ENCODE measurements at places on chromosomes 16 and 17.
A peak's percentile ranks its signal among the peaks of the same experiment; 100 is the strongest.

DNA sequence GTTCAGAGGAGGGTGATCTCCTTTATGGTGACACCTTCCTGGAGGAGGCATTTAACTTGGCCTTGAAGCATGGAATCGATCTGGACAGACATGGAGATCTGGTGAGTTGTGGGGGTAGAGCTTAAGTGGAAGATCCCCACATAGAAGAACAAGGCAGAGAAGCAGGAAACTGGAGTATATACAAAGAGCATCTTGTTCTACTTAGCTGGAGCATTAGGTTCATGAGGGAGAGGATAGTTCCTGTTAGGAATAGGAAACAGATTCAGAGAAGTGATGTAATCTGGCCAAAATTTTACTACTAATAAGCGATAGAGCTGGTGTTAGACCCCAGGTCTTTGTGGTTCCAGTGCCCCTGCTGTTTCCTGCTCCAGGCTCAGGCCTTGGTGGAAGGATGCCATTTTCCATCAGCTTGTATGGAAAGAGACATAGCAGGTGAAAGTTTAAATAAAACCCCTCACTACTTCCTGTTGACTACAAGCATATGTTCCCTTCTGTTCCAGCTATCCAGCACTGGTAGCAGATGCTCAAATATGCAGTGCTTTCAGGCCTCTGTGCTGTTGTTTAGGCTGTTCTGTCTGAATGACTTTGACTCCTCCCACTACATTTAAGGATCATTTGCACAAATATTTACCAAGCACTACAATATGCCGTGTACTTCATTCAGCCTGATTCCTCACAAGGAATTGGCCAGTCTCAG is 9.4 kb downstream of the RPAIN start:
- no peak for DNase-seq

DNA sequence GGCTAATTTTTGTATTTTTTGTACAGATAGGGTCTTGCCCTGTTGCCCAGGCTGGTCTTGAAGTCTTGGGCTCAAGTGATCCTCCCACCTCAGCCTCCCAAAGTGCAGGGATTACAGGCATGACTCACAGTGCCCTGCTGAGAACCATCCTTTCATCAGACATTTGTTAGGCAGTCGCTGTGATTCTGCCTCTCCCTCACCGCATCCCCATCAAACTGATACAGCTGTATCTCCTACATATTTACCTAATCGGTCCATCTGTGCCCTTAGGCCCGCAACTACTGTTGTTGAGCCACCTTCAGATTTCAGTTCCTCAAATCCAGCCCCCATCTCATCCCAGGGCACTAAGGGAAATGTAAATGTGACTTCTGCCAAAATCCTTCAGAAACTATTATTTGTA is 2.0 kb upstream of the SLC43A2 start:
- no peak for DNase-seq

GRCh38 chr17:41965694-41966462 is 717 bp upstream of the CNP start:
- peak; percentile 97 for DNase-seq

DNA sequence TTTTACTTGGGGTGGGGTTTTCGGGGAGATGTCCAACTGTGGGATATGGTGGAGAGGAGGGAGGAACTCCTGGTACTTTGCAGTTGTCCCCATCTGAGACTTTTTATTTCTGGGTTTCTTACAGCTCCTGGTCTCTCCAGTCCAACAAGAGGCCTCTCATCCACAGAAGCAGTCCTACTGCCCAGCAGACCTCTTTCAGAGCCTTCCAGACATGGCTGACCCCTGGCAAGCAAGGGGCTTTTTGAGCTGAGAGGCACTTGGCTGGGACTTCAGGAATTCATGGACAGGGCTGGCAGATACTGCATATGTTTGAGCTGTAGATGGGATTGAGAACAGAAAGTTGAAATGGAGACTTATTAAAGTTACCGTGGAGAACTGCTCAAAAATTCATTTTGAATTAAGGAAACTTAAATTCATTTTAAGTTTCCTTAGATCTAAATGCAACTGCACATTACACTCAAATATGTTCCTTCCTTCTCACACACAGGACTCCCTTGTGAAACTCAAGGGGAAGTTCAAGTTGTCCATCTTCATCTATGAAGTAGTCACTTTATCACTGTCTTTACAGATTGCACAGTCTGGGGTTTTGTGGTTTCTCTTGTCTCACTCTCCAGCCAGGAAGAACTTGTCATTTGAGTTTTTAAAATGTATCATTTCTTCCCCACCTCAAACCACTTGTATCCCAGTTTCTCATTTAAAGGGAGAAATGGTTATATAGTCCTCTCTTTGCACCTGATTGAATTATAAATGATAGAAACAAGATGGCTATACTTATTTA is 1.1 kb downstream of the LASP1NB start:
- no peak for DNase-seq

DNA sequence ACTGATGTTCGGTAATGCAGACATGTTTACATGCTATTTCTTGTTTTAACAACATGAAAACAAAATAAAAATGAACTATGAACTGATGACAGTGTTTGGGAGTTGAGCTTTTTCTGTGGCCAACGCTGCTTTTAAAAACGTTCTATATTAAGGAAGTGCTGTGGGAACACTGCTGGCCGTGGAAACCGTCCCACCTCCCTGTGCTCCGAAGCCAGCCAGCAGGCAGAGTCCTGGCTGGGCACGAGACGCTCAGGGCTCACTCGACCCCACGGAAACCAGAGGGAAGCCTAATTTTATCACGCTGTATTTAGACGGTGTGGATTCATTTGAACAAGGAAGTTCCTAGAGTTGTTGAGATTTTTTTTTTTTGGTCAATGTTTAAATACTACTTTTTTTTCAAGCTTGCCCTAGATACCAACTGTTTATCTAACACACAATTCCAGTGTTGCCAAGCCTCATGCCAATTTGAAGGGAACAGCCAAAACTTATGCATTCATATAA is 25.8 kb downstream of the ADCY9 start:
- no peak for DNase-seq

- DNase-seq = no peak
Measured at GRCh38 chr17:11880714-11881113, 116.6 kb downstream of the ZNF18 start.

DNA sequence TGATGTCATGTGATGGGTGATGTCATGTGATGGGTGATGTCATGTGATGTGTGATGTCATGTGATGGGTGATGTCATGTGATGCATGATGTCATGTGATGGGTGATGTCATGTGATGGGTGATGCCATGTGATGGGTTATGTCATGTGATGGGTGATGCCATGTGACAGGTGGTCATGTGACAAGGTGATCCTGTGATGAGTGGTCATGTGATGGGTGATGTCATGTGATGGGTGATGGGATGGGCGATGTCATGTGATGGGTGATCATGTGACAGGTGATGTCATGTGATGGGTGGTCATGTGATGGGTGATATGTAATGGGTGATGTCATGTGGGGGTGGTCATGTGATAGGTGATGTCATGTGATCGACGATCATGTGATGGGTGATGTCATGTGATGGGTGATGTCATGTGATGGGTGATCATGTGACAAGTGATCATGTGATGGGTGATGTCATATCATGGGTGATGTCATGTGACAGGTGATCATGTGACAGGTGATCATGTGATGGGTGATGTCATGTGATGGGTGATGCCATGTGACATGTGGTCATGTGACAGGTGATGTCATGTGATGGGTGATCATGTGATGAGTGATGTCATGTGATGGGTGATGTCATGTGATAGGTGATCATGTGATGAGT is 17.2 kb downstream of the CD300LB start:
- DNase-seq = no peak

GRCh38 chr16:70760221-70760620 is 40.7 kb downstream of the VAC14 start:
- no peak for DNase-seq

DNA sequence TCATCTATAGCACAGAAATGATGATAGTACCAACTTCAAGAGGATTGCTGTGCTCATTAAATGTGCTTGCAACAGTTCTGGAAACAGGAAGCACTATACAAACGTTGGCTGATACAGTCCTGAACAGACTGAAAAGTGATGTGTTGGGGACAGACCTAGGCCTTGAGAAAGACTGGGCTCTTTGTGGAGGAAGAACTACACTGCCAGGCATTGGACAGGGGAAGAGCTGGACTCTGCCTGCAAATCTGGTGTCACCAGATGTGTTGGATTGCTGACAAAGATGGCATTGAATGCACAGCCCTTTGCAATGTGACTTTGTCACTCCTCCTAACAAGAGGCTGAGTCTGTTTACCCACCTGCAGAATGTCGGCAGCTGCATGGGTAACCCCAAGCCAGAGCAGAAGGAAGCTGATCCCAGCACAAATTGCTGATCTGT is 12.4 kb upstream of the ST6GALNAC2 start:
- peak; percentile 66 for DNase-seq

DNA sequence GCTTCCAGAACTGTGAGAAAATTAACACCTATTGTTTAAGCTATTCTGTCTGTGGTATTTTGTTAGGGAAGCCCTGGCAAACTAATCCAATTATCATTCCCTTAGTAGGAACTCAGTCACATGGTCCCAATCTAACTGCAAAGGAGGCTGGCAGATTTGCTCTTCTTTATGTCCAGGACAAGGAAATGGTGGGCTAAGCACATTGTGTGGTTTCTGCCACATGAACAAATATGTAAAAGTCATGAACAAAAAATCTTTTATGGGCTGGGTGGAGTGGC is 278.6 kb upstream of the RPL38 start:
- DNase-seq = no peak

DNA sequence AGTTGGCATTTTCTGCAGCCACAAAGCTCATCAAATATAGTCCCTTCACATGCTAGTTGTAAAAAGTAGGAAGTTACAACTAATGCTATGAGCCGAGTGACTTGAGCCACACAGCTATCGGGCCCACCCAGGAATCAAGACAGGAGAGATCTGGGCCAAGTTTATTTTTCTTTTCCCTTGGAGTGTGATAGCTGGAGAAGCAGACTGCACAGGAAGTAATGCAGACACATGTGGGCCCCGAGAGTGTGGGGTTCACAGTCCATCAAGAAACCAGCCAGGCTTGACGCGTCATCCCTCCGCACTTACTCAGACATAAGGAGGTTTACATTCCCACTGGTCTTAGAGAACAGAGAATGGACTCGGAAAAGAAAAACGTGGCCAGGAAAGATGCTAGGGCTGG is 403.1 kb upstream of the CDH11 start:
- DNase-seq = no peak

DNA sequence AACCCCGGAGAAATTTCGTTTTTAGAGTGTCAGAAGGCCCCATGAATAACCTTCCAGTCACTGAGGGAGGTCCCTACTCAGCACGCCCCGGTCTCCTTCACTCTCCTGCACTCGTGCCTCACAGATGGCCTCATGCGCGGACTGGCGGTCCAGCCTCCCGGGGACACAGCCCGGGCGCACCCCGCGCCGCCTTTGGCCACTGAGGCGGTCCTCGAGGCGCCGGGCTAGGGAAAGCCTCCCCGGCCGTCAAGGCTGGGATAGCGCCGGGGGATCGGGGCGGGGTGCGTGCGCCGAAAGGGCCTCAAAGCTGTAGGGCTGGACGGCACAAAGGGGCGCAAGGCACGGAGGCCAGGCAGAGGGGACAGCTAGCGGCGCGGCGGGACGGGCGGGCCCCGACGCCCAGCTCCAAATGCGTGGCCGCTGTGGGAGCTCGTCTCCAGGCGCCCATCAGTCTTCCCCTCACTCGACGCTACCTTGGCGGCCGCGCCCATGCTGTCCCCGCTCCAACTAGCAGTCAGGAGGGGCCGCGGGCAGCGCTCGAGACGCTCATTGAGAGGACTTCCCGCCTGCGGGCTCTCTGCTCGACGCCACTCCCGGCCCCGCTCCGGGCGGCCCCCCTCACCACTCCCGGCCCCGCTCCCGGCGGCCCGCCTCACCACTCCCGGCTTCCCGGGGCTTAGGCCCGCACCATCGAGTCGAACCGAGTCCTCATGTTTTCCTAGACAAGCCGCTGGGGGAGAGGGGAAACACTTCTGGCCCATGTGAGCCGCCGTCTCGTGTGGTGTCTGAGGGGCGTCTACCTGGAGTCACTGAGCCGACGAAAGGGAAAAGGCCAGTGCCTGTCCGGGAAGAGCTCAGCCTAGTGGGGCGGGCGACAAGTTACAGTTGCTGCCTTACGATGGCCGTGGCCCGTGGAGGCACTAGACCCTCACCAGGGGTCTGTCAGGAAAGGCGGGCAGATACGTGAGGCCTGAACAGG is at the start of gene USP6:
Gene USP6, plus strand, starts transcription at position 360 of the 979 bp plus-strand sequence. CDS start 14,336 bp downstream, outside the sequence.
- no peak for DNase-seq

DNA sequence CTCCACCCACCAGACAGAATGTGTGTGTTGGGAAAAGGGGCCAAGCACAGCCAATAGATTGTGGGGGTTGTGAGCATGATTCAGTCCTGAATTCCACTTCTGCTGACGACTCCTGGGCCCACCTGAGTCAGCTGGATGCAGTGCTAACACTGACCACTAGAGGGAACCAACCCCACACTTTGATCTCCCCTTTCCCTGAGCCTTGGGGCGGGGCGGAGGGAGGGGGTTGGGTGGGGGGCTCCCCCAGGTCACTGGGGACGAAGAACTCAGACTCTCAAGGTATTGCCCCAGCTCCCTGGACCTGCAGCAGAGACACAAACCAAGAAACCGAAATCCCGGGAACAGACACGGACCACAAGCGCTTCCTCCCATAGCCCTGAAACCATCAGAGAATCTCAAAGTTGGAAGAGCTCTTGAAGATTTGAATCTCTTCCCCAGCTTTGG is 621 bp upstream of the CSHL1 start:
- DNase-seq = peak; percentile 7

DNA sequence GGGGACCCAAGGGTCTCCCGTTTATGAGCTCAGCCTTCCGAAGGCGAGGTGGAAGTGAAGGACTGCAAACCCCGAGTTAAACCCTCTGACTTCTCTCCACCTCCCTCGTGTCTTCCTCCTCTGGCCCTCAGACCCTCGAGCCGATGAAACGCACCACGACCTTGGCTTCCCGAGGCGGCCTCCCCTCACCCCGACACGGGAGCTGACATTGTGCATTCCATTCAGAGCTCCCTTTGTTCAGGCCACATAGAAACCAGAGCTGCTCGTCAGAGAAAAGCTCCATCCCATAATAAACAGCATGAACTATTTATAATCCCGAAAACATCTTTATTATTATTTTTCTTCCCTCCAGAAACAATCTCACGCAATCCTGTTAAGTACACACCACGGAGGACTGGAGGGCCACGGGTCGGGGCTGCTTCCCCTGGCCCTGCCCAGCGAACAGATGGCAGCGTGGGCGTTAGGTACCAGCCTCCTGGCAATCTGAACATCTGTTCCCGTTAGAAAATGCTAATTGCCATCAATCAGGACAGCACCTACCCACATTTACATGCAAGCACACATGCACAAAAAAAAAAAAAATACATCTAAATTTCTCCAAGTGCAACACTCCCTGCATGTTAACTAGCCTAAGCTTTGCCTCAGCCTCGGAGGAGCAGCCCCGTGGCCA is 145.7 kb downstream of the RBFOX3 start:
- DNase-seq = no peak

All from NCI-H2081 (cell line).